ENCODE measurements at places on chromosomes 5 and 9.

GRCh38 chr5:62575489-62575888 is 3.1 kb upstream of the LRRC70 start:
- no peak for DNase-seq

DNA sequence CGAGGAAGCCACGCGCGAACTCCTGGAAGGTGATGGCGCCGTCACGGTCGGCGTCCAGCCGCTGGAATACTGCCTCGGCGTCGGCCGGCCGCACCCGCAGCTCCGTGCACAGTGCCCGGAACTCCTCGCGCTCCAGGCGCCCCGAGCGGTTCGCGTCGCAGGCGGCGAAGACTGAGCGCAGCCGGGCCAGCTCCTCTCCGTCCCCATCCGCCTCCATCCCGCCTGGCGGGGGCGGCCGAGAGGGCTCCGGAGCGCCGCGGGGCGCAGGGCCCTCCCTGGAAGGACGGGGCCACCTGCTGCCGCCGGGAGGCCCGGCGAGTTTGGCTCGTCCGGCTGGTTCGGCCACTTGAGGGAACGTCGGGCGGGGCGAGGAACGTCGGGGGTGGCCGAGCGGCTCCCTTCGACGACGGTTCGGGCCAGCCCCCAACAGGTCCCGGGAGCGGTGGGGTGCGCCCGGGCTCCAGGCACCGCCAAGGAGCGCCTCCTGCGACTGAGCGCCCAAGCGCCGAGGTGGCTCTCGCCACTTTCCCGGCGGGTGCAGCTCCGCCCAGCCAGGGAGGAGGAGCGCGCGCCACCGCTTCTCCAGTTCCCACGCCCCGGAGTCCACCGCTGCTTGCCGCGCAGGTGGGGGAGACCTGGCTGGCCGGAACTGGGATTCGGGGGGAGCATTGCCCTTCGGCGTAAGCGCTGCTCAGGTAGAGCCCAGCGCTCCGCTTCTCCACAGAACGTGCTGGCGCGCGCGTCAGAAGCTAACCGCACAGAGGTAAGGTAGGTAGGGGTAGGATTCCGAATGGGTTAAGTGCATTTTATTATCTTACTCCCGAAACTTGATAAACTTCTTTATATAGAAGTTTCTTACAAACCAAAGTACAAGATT is at the start of gene RASEF:
Gene RASEF (minus strand): TSS at position 492 of the 877 bp plus-strand sequence. CDS start 275 bp downstream, at position 217.
- DNase-seq = no peak

GRCh38 chr5:150175076-150175475 is 8.5 kb downstream of the CDX1 start:
- no peak for DNase-seq

GRCh38 chr5:137753691-137754187 is 424 bp downstream of the HNRNPA0 start:
- no peak for DNase-seq

DNA sequence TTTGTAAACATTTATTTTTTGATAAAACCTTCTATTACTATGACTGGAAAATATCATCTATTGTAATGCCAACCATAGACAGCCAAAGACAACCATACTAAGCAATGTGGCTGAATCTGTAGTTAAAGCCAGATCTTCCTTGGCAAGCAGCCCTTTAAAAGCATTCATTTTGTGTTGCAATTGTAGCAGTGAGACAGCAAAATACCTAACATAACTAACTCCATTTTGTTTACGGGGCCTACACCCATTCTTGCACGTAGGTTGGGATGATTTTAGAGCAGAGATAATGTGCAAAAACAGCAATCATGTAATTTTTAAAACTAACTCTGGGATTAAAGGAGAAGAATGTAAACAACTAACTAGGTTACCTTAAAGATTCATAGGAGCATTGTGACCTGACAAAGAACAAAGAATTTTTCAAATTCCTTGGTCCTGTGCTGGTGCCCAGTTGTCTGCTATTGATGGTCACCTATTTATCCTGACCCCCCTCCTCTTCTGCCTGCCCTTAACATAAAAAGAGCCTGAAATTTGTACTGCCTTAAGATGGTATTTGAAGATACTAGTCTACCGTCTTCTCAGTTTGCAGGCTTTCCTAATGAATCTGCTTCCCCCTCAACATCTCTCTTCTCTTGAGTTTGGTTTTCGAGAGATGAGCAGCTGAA is 10.6 kb downstream of the IFNA1 start:
- peak; percentile 17 for DNase-seq

GRCh38 chr9:108416324-108416723 is 439.5 kb downstream of the ACTL7B start:
- no peak for DNase-seq

GRCh38 chr5:33769968-33770367 is 121.8 kb downstream of the ADAMTS12 start:
- no peak for DNase-seq

DNA sequence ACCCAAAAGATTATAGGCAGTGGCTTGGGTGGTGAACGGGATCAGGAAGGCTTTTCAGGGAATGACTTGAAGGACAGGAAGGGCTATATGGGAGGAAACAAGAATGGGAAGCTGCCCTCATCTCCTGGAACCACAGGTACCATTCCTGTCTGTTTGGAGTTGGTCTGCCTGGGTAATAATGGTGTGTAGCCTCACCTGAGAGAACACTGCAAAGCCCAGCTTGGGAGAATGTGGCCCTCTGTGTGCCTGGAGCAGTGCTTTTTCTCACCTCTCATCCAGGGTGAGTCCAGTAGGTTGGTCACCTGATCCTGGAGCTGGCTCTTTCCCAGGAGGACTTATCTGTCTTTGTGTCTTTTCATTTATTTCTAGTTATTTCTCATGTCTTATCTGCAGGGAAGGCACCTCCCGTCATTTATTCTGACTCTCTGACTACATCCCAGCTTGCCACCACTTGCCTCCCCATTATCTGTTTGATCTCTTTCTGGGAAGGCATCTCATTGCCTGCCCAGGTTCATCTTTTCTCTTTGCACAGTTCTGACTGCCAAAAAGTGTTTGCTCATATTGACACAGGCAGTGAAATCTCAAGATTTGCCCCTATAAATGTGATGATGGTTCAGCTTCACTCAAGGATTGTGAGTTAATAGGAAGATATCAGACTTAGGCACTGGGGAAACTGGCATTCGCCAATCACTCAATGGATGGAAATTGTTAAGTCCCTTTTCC is 22.5 kb upstream of the OR2S2 start:
- no peak for DNase-seq

DNA sequence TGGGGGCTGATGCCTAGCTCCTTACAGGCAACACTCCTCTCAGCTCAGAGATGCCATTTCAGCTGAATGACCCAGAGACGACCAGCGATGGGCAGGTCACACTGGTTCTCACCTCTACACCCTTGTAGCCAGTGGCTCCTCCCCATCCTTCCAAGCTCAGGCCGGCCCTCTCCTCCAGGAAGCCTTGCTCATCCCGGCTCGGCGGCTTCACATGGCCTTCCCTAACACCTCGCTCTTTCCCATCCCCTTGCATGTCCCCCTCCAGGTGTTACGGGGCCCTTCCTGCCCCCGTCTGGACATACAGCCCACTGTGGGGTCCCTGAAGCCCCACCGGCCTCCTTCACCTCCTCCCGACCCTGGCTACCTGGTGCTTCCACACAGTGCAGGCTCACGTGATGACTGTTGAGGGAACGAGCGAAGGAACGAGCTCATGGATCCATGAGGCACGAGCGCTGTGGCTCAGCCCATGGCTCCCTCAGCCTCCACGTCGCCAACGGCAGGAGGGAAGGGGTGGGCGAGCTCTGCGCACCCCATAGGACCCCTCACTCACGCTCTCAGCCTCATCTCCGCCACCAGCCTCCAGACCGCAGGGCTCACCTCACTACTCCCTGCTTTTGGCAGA is 45.7 kb downstream of the SARDH start:
- no peak for DNase-seq

GRCh38 chr9:111986035-111986556 is 89.5 kb downstream of the UGCG start:
- DNase-seq = no peak

GRCh38 chr9:26399556-26399955 is 493.0 kb downstream of the CAAP1 start:
- DNase-seq = no peak

DNA sequence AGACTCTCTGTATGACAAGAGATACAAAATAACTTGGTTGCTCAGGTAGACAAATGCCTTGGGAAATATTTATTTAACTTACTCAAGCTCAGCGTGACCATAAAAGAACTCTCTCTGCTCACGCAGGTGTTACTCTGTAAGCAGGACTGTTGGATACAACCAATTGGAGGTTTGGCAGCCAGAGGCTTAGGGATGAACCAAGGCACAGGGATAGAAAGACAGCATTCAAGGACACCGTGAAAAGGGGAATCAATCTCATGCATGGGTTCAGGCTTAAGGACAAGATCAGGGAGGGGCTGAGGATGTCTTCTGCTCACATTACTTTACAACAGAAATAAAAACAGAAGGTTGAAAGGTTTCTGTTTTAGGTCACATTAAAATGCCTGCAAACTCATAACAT is 389.0 kb upstream of the BRINP1 start:
- no peak for DNase-seq

DNA sequence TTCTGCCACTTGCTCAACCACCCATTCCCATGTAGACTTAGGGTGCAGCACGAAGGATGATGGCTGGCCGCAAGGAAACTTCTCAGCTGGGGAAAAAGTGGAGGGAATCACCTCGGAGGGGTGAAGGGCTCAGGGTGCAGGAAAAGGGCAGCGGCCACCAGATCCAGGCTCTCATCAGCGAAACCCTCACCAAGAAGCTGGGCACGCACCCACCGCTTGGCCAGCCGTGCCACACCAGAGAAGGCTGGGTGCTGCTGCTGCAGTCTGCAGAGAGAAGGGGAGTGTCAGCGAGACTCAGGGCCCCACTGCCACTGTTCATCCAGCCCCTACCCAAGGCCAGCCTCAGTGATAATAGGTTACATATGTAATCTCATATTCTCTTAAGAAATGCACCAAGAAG is 8.6 kb downstream of the NOL6 start:
- no peak for DNase-seq

GRCh38 chr5:76403766-76404222 is 709 bp downstream of the IQGAP2 start:
- DNase-seq = no peak

- DNase-seq = no peak
Observed at GRCh38 chr5:38831909-38832308, 13.9 kb upstream of the OSMR start.

- no peak for DNase-seq
Observed at GRCh38 chr9:94083384-94083783, 880 bp upstream of the PTPDC1 start.

- no peak for DNase-seq
Observed at GRCh38 chr9:118711843-118712242, 657.4 kb downstream of the BRINP1 start.

- DNase-seq = no peak
Observed at GRCh38 chr9:129675620-129676019, 10.2 kb downstream of the PRRX2 start.

GRCh38 chr5:152366716-152367115 is 38.4 kb downstream of the NMUR2 start:
- no peak for DNase-seq

DNA sequence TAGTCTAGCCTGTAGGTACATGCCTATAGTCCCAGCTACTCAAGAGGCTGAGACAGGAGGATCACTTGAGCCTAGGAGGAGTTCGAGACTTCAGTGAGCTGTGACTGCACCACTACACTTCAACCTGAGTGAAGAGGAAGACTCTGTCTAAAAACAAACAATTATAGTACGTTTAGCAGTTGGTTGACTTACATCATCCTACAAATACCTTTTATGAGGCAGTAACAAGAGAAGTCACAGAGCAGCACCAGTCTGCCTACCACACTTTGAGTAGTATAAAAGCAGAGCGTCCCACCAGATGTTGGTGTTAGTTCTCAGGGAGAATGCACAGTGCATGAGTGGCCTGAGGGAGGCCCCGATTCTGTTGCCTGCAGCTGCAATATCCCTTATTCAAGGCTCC is 16.1 kb downstream of the ZFR start:
- DNase-seq = no peak

DNA sequence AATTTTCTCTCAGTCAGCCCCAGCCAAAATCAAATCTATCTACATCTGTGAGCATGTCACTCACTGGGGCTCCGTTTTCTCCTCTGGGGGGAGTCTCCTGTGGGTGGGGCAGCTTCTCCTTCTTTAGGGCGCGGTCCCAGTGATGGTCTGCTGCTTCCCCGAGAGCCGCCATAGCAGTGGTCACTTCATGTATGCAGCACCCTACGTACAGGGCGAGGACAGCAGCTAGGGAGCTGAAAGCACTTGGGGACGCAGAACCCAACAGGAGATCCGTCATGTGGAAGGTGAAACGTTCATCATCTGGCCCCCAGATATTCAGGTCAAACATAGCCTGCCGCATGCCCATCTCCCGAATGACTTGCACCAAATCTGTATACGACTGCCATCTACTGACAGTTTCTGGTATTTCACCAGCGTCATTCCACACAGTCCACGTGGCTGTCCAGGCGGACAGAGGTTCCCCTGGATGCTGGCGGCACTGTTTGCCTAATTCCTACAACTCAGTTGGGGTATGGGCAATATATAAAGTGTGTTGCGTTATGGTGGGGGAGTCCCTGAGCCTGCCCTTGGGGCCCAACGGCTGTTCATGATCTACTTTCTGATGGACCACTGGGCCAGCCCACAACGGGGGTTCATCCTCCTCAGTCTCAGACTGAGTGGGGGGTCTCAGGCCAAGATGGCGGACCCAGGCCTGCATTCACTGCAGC is 795.0 kb downstream of the EFNA5 start:
- DNase-seq = no peak

DNA sequence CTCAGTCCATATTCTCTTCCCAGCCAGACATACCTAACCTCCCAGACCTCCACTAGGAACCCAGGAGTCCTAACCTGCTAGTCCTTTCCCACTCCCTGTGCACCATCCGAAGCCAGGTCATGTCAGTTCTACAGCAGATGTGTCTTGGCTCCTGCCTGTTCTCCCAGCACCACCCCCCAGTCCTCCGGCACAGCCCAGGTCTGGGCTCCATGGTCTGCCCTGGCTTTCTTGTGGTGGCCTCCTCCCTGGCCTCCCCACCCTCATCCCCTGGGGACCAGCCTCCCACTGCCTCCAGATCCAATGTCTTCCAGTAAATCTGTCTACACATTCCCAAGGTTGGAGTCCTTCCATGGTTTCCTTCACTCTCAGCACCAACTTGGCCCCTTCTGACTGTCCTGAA is 20.0 kb downstream of the KCNIP1 start:
- DNase-seq = no peak

- DNase-seq = no peak
Observed at GRCh38 chr9:109317311-109317978, 3.4 kb downstream of the EPB41L4B start.

- DNase-seq = peak; percentile 32
Observed at GRCh38 chr5:128378632-128379031, 159.4 kb downstream of the FBN2 start.

DNA sequence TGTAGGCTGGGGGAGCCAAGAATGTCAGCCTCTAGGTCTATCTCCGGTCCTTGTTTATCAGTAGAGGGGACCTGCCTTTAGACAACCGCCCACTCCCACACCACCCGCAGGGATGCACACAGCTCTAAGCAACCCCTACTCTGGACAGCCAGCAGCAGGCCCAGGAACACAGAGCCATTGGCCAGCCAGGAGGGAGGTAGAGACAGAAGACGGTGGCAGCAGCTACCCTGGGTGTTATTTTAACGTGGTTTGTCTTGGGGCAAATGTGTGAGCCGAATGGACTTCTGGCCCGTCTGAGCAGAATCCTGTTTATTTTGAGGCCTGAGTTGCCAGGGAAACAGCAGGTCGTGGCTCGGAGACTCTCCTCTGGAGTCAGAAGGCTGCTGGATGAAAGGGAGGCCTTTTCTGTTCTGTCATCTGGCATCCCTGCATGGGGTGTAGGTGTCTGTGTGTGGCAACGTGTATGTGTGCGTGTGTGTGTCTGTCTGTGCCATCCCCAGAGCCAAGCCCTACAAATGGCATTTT is 382 bp upstream of the FGF1 start:
- DNase-seq = no peak

All from fibroblast of skin of left biceps (primary cell).